ENCODE measurements at places on chromosomes 16 and 17.

DNA sequence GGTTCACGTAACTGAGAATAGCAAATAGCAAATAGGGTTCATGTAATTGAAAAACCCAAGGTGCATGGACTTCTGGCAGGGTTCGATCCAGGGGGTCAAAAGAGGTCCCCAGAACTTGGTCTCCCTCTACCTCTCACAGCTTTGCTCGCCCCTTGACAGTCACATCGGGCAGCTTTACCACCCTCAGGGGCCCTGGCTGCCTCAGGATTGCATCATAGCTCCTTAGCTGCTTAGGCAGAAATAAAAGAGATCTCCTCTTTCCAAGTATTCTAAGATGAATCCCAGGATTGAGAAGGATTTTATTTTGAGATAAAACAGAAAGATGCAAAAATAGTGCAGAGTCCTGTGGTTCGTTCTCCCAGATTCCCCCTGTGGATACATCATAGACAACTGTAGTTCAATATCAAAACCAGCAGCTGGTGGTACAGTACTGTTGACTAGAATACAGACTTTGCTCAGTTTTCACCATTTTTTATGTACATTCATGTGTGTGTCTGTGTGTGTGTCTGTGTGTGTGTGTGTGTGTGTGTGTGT is 12.8 kb downstream of the ADGRG3 start:
- DNase-seq: no peak

GRCh38 chr17:16919663-16920627 is 52.0 kb downstream of the TNFRSF13B start:
- DNase-seq: no peak

- DNase-seq: no peak
Observed at GRCh38 chr16:4160658-4161430, 44.6 kb upstream of the ADCY9 start.

DNA sequence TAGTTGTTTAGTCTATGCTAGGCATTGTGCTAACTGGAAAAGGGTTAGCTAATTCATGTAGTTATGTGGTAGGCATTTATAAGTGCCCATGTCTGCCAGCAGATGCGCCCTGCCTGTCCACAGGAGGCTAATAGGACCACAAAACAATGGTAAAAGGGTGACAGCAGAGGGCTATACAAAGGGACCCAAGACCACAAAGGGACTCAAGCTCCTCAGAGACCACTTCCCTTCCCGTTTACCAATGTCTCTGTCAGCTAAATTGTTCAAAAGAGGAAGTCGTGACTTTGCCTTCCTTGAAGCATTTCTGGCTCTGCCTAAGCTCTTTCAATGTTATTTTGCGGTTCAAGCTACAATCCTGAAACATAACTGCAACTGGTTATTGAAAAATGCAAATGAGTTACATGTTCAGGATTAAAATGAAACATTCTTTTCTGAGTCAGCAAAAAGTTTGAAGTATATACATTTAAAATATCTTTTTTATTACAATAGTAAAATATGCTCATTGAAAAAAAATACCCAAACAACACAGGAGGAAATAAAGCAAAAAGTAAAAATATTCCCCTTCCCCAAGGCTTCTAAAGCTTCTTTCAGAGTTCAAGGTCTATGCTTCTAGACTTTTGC is 149.2 kb downstream of the MAF start:
- DNase-seq: no peak

GRCh38 chr17:8913091-8913490 is 45.6 kb upstream of the PIK3R6 start:
- DNase-seq: no peak

- DNase-seq: no peak
Observed at GRCh38 chr17:38653230-38653629, 21.5 kb downstream of the EPOP start.

DNA sequence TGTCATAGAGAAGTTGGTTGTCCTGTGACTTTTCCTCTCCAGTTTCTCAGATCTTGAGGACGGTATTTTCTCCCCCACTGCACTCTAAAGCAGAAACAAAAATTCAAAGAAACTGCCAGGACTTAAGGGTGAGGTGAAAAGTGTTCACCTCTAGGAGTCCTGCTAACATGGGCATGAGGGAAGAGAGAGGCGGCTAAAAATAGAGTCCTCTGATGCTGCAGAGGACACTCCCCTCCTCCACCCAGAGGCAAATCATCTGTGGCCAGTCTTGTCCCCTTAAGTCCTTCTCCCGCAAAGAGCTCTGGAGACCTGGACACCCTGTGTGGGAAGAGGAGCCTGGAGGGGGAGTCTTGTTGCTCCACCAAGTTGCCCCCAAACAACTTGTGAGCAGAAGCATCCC is 4.7 kb upstream of the DDX19A start:
- no peak for DNase-seq

DNA sequence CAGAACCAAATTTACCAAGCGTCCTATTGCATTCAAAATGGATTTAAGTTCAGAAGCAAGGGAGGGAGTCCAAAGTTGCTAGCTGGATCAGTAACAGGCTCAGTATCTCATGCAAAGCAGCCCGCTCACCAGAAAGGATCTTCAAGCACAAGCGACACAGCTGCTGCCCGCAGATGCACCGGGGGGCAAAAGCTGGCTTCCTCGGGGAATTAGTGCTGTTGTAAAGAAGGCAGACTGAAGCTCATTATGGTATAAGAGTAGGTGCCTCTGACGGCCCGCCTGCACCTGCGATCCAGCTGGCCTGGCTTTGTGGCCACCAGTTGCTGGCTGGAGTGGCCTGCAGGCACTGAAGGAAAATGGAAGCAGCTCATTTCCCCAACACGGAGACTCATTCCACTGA is 128.4 kb upstream of the RCVRN start:
- peak; percentile 33 for DNase-seq

- no peak for DNase-seq
Observed at GRCh38 chr17:29595943-29596774, 3.2 kb downstream of the ANKRD13B start.

DNA sequence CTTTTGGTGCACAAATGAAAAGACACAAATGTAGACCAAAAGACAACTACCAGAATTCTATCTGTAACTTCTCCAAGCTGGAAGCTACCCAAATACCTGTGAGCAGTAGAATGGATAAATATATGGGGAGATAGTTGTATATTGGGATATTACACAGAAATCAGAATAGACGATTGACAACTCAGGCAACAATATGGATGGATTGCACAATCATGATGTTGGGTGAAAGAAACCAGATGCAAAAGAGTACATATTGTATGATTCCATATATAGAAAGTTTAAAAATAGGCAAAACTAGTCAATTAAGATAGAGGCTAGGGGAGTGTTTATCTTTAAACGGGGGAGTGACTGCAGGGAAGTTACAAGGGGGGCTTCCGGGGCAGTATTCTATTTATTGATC is 77.5 kb upstream of the NKD1 start:
- DNase-seq: no peak

- DNase-seq: no peak
Observed at GRCh38 chr17:20999044-20999573, 43.7 kb downstream of the USP22 start.

- DNase-seq: no peak
Observed at GRCh38 chr17:81271226-81271625, 23.9 kb downstream of the SLC38A10 start.

GRCh38 chr17:18241229-18241871 is 15.9 kb downstream of the LLGL1 start:
- DNase-seq: no peak

DNA sequence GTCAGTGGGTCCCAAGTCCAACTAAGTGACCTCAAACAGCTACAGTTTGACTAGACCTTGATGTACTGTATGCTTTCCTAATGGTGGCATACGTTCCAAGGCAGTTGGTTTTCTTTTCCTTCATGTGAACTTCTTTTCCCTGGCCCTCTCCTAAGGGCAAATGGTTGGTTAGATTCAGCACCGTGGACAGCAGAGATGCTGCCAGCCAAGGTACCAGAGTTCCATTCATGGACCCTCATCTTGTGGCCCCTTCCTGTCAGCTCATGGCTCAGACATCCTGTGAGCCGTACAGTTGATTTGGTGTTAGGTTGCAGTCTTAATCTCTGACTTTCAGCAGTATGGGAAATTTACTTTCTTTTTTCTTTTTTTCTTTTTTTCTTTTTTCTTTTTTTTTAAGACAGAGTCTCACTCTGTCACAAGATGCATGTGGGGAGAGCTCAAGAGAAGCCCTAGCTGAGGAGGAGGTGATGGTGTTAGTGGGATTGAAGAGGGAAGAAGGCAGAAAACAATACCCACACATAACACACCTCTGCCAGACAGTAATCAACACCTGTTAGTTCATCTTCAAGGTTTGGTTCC is 122.4 kb downstream of the USP31 start:
- DNase-seq: no peak

GRCh38 chr16:19618876-19619275 is 63.4 kb downstream of the VPS35L start:
- no peak for DNase-seq

GRCh38 chr17:39738983-39739884 is 1.5 kb downstream of the GRB7 start:
- no peak for DNase-seq

DNA sequence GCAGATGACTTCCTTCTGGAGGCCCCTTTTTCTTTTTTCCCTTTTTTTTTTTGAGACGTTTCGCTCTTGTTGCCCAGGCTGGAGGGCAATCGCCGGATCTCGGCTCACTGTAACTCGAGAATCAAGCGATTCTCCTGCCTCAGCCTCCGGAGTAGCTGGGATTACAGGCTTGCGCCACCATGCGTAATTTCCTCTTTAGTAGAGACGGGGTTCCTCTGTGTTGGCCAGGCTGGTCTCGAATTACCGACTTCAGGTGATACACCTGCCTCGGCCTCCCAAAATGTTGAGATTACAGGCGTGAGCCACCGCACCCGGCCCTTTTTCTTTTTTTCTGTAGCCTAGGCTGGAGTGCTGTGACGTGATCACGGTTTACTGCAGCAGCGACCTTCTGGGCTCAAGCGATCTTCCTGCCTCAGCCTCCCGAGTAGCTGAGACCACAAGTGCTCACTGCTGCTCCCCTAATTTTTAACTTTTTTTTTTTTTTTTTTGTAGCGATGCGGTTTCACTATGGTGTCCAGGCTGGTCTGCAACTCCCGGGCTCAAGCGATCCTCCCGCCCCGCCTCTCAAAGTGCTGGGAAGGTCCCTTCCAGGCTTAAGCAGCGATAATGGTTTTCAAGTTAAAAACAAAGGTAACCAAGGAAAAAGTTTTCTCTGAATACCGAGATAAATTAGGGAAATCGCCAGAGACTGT is 956 bp upstream of the IST1 start:
- DNase-seq: peak; percentile 60

DNA sequence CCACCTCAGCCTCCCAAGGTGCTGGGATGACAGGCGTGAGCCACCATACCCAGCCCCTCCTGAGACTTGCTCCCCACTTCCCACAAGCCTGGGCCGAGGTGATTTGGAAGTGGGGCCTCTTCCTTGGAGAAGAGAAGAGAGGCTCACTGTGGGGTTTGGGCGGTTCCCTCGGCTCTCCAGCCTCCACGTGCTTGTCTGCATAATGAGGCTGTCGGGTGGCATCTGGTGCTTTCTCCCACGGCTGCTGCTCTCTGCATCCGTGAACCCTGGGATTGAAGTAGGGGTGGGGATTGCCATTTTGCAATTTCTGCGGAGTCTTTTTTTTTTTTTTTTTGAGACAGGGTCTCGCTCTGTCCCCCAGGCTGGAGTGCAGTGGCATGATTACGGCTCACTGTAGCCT is 101.4 kb downstream of the RAP1GAP2 start:
- no peak for DNase-seq

GRCh38 chr16:81634380-81635062 is 144.6 kb upstream of the PLCG2 start:
- no peak for DNase-seq

DNA sequence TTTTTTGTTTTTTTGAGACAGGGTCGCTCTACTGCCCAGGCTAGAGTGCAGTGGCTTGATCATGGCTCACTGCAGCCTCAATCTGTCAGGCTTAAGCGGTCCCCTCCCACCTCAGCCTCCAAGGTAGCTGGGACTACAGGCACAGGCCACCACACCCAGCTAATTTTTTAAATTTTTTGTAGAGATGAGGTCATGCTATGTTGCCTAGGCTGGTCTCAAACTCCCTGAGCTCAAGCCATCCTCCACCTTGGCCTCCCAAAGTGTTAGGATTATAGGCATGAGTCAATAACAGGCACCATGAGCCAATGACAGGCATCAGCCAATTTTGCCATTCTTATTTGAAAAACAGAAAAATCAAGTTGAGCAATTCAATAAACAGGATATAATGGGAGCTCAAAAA is 125.0 kb downstream of the SPAG9 start:
- DNase-seq: no peak

DNA sequence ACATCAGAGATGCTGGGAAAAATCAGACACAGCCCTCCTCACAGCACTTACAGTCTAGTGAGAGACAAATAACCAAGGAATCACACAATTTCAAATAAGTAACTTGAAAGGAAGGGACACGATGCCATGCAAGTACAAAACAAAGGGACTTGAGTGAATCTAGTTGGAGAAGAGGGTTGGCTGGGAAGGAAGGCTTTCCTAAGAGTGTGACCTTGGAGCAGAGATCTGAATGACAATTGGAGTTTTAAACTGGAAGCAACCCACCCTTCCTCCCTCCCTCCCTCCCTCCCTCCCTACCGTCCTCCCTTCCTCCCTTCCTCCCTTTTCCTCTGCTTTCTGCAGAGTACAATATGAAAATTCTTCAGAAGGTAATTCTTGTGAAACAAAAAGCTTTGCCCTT is 31.1 kb downstream of the ADAMTS18 start:
- no peak for DNase-seq

DNA sequence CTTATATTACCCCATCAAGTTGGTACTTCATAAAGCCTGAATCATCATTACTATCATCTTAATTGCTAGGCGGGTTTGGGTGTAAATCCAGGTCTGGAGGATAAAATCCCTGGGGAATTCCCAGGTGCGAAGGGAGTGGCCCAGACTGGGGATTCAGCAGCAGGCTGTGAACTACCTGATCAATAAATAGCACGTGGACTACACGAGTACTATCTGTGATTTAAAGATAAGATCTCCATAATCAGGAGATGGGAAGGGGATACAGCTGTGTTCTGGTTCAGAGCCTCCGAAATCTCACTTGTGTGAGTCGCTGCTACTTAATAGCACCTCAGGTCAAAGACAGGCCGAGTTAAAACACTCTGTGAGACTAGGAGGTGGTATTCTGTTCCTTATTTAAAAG is 512.6 kb upstream of the ZFHX3 start:
- DNase-seq: no peak

- no peak for DNase-seq
Observed at GRCh38 chr17:43463241-43463640, 20.5 kb upstream of the DHX8 start.

- no peak for DNase-seq
Observed at GRCh38 chr16:3716831-3717234, 491 bp downstream of the TRAP1 start.

- DNase-seq: peak; percentile 98
Observed at GRCh38 chr16:22374311-22375116, at the start of gene CDR2. Gene CDR2 (minus strand): TSS chr16:22374619. CDS start chr16:22374309, 310 bp downstream.

GRCh38 chr17:79593636-79594035 is 17.2 kb downstream of the RBFOX3 start:
- no peak for DNase-seq

- peak; percentile 86 for DNase-seq
Observed at GRCh38 chr17:76547183-76547641, 7.4 kb downstream of the PRCD start.

DNA sequence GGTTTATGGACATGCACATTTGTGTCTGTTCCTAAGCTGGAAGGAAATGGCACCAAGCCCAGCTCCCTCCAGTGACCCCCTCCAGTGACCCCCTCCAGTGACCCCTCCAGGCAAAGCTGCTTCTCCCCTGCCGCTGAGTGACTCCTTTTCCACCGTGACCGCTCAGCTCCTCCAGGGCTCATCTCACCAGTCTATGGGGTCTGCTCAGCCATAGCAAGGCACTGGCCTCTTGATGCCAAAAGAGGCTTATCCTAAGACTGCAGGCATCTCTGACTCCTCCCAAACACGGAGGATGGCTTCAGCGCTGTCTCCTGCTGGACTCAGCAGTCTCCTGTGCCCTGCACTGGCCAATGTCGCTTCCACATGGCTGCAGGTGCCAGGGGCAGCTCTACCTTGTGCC is 35.3 kb downstream of the FA2H start:
- no peak for DNase-seq
